Dermis blood vessel endothelial cell (primary cell): ENCODE measurements at places on chromosomes 1 and 21. TPM values are rescaled to one million over a fixed set of nuclear protein-coding genes. Genes with fewer than 3 reads are reported as not detected.

DNA sequence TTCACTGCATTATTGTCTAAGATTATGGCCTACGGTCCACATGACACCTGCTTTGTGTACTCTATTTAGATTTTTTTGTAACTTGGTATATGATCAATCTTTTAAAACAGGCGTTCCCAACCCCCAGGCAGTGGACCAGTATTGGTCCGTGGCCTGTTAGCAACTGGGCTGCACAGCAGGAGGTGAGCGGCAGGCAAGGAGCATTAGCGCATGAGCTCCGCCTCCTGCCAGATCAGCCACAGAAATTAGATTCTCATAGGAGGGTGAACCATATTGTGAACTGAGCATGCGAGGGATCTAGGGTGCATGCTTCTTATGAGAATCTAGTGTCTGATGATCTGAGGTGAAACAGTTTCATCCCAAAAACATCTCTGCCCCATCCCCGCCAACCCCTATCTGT, 228.4 kb upstream of the NR5A2 start:
- DNase-seq: no peak

Gene FCRLA
- total RNA-seq: 0.17 TPM in 1 of 2 replicates, not detected in the other

DNA sequence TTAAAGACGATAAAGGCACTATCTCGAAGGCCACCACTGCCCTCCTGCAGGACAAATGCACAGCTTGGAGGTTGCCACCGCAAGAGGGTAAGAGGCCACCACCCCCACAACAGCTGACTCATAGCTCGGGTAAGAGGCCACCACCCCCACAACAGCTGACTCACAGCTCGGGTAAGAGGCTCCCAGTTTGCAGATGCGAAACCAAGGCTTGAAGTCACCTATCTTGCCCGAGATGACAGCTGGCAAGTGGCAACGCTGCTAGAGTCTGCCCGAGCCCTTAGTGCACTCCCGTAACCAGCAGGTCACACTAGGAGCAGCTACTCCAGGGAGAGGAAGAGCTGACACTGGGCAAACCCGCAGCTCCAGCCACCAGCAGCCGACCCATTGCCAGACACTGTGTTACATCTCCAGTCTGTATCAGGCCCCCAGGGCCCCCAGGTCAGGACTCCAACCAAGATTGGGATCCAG, 17.1 kb upstream of the SPSB1 start:
- DNase-seq: peak; percentile 79

DNA sequence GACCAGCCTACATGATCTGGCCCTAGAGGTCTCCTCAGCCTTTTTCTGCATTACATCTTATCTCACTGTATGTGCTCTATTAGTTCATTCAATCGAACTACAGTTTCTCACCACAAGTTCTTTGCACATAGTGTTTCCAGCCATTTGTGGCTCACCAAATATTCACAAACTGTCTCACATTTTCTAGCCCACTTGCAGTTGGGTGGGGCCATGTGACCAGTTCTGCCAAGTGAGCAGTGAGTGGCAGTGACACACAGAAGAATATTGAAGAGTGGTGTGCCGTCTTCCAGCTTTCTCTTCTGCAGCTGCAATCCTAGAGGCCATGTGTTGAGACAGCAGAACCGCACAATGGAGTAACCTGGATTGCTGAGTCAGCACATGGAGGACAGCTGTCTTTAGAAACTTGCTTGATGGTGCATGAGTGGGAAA, 103.2 kb upstream of the ZNF644 start:
- no peak for DNase-seq

GRCh38 chr1:87790756-87791155, 462.1 kb downstream of the LMO4 start:
- no peak for DNase-seq
